ENCODE measurements at places on chromosomes 7 and 10.

DNA sequence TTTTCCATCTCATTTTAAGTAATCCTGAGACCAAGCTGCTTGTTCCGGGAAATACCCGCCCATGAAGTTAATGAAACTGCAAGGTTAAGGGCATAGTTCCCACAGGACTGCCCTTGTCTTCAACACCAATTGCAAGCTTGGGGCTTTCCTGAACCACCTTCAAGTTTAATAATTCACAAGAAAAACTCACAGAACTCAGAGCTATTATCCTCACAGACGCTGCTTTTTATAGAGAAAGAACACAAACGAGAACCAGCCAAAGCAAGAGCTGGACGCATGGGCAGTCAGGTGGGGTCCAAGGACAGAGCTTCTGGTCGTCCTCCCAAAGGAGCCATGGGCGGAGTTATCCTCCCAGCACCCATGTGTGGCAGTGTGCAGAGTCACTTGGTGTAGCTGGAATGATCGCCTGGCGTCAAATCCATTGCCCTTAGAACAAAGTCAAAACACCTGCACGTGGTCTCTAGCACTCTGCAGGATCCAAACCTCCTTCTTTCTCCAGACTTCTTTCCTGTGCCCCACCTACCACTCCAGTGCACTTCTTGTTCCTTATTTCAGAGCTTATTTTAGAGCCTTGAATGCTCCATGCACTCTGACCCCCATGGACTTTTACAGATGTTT, 56.7 kb downstream of the SNX10 start:
- peak; percentile 61 for DNase-seq

- DNase-seq, result no peak
Measured at GRCh38 chr10:1280466-1281404, 224.6 kb downstream of the WDR37 start.

- no peak for DNase-seq
Measured at GRCh38 chr10:29559996-29560395, 74.8 kb downstream of the SVIL start.

DNA sequence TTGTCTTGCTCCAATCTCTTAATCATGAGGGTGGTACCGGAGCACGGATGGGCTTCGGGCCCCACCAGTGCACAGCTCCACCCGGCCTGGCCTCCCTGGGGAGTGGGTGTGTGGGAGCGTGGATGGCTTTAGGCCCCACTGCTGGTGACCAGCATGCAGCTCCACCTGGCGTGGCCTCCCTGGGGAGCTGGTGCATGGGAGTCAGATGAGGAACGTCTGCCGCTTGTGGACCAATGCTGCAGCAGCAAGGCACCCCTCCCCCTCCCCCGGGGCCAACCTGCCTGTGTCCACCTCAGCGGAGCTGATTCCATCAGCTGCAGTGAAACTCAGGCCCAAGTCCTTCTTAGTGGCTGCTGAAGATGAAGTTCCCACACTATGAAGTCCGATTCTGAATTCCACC, 511.4 kb downstream of the PTPRN2 start:
- no peak for DNase-seq

- DNase-seq, result no peak
Measured at GRCh38 chr10:73653701-73654100, 2.1 kb downstream of the SYNPO2L start.

DNA sequence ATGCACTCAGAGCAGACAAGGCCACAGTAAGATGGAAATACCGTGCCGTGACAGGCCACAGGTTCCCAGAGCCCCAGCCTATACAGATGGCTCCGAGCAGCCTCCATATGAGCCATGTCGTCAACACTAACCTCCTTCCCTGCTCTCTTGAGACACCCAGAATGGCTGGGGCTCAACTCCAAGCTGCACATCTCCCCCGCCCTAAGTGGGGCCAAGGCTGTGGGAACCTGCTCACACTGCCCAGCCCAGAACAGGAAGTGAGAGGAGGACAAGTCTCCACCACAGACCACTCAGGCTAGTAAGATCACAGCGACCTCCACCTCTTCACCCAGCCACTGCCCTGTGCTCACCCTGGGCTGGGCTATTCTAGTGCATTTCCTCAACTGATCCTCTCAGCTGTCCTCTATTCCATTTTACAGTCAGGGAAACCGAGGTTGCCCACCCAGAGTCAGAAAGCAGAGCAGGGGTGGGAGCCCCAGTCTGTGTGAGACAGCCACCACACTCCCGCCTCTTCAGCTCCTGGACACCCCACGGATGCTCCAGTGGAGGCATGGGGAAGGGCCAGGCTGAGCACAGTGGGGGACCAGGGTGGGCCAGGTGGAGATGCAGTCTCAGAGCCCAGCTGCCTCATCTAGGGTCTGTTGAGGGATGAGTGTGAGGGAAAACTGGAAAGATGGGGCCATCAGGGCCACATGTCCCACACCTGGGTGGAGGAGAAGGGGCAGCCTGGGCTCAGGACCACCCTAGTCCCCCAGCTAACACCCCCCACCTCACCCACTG, 11.6 kb downstream of the GRID1 start:
- DNase-seq, result no peak

DNA sequence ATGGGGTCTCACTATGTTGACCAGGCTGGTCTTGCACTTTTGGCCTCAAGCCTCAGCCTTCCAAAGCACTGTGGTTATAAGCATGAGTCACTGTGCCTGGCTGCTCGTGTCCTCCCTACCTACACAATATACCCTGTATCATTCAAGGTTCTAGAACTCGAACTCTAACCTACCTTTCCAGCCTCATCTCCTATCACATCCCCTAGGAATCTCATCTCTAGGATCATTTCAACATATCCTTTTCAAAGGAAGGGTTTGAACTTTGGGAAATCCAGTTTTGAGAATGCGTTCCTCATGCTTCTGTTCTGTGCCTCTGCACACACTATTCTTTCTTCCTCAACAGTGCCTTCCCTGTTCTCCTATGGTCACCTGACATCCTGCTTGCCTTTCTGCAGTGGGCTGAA, 87.8 kb upstream of the RHEB start:
- no peak for DNase-seq

- DNase-seq, result no peak
Measured at GRCh38 chr7:88095-88926, 104.1 kb upstream of the FAM20C start.

GRCh38 chr10:79434821-79435251, 10.6 kb downstream of the ZCCHC24 start:
- no peak for DNase-seq

DNA sequence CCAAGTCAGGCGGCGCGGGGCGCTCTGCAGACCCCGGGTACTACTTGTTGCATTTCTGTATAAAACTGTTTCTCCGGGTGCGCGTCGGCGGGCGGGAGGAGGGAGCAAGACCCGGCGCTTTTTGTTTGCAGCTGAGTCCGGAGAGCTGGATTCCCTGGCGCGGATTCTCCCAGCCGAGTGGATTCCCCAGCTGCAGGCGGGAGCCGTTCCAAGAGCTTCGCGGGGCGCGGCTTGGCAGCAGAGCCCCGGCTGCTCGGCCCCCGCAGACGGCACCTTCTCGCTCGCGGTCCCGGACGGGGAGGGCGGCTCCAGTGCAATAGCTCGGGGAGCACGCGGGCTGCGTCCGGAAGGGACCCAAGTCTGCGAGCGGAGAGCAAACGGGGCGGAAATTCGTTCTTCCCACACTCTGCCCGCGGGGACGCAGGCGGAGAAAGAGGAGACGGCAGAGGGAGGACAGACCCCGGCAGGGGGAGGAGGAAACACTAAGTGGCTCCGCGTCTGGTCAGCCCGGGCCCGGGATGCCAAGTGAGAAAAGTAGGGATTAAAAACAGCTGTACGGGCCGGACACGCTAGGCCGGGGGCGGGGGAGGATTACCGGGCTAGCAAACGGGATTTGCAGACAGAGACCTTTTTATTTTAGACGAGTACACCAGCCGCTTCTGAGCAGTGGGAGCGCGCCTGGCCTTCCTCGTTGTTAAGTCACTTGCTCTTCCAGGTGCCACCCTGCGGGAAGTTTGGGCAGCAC, at the start of gene TRIL:
TSS of gene TRIL (minus strand) at position 96 of the 745 bp plus-strand sequence. CDS start 284 bp downstream, outside the sequence.
- DNase-seq, result peak; percentile 71

DNA sequence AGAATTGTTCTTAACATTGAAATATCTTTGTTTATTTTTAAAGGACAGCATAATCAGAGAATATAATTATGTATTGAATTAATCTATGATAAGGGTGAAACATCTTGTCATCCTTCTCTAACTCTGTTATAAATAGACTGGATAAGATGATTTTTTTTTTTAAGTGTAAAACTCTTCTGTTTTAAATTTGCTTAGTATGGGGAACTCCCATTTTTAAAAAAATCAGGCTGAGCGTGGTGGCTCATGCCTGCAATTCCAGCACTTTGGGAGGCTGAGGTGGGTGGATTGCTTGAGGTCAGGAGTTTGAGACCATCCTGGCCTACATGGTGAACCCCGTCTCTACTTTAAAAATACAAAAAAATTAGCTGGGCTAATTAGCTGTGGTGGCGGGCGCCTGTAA, 9.4 kb upstream of the HERC4 start:
- no peak for DNase-seq

GRCh38 chr10:70405037-70405824, 1.3 kb downstream of the EIF4EBP2 start:
- peak; percentile 87 for DNase-seq

- DNase-seq, result no peak
Measured at GRCh38 chr7:154789404-154789803, 213.5 kb downstream of the PAXIP1 start.

- DNase-seq, result peak; percentile 72
Measured at GRCh38 chr10:107814865-107815487, 650.5 kb upstream of the SORCS1 start.

DNA sequence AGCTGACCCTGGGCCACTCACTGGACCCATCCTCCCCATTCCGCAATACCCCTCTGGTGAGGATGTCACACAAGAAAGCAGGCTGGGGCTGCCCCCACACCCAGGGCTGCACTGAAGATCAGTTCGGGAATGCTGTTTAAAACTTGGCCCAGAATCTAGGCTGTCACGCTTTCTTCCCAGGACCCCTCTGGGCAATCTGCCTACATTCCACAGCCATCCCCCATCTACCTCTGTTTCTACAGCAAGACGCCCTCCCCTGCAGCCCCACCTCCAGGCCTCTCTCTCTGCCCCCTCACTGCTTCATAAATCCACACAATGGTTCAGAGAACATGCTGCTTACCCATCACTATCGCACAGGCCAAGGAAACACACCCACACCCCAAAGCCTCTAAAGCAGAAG, 36.1 kb downstream of the XPNPEP1 start:
- DNase-seq, result no peak

GRCh38 chr7:157151626-157152339, 13.1 kb downstream of the UBE3C start:
- DNase-seq, result no peak

DNA sequence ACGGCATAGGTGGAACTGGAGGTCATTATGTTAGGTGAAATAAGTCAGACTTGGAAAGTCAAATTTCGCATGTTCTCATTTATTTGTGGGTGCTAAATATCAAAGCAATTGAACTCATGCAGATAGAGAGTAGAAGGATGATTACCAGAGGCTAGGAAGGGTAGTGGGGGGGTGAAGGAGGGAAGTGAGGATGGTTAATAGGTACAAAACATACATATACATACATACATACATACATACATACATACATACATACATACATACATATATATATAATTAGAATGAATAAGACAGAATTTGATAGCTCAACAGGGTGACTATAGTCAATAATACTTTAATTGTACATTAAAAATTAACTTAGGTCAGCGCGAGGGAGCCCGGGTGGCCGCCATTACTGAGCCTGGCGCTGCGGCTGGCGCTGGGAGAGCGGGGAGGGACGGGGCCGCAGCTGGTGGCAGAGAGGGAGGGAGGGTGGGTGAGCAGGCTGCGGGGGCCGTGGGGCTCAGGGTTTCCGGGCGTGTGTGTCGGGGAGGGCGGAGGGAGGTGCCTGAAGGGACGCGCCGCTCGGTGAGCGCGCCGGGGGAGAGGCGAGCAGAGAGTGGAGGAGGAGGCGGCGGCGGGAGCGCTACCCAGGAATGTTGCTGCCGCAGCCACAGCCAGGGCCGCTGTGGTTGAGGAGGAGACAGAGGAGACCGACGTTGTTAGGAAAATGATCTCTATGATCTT, 85.8 kb upstream of the EGFR start:
- DNase-seq, result peak; percentile 69

GRCh38 chr7:29896685-29897411, 90.5 kb downstream of the WIPF3 start:
- no peak for DNase-seq

GRCh38 chr7:20545016-20545415, 70.5 kb upstream of the ABCB5 start:
- DNase-seq, result no peak

GRCh38 chr10:96708456-96708855, 11.9 kb downstream of the PIK3AP1 start:
- no peak for DNase-seq

GRCh38 chr10:91210435-91210834, 10.0 kb upstream of the PCGF5 start:
- DNase-seq, result peak; percentile 80

GRCh38 chr10:32929634-32930033, 28.4 kb downstream of the ITGB1 start:
- DNase-seq, result no peak

DNA sequence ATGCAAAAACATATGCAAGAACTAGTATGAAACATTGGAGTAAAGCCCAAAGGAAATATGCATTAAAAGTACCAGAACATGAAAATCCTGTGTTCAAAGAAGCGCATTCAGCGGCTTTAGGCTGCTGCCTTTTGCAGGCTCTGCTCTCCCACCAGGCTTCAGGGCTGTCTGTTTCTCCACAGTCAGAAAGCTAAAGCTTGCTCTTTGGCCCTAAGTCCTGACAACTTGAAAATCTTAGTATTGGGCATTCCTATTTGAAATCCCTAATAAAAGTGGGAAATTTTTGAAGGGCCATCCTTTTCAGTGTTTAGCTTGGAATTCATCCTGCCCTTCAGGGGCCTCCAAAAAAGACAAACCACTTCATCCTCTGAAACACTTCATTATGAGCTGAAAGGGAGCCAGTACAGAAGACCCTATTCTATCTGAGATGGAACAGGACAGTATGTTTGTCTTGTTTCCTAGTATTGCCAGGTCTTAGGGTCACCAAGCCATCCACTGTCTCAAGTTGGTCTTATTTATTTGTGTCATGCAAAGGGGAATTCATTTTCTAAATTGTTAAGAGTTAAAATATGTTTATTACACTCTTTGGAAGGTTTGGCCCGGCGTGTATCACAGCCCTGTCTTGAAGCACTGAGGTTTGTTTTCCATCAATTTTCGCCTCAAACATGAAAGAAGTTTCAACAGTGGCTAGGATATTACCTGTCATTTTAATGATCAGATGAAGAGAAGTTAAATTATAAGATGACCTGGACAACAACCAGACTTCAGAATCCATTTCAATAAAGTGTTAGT, 326.3 kb upstream of the BMPER start:
- DNase-seq, result no peak

- no peak for DNase-seq
Measured at GRCh38 chr10:132232023-132232951, 45.5 kb downstream of the DPYSL4 start.

DNA sequence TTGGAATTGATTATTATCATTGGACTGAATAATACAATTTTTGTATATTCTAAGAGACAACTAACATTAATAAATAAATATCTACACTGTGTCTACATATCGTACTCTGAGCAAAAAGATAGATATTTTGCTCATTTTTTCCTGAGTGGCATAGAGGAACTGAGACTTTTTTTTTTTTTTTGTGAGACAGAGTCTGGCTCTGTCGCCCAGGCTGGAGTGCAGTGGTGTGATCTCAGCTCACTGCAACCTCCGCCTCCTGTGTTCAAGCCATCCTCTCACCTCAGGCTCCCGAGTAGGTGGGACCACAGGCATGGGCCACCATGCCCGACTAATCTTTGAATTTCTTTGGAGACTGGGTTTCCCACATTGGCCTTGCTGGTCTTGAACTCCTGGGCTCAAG, 14.0 kb downstream of the KMT2E start:
- DNase-seq, result no peak

Measured in colonic mucosa (tissue), 4 donors.